ENCODE measurements at places on chromosomes 16 and 17.
A peak's percentile ranks its signal among the peaks of the same experiment; 100 is the strongest.

- no peaks in the 10 kb centered on the region for H3K4me1 ChIP-seq
- no peak overlapping the region for H3K4me3 ChIP-seq
- H3K27me3 ChIP-seq, result no peaks in the 10 kb centered on the region
- DNase-seq, result no peak
- H3K27ac ChIP-seq, result no peak overlapping the region
- H3K36me3 ChIP-seq, result no peaks in the 10 kb centered on the region
Observed at GRCh38 chr16:10103118-10103517, 79.1 kb downstream of the GRIN2A start.

- H3K36me3 ChIP-seq, result peaks cover 6% of the 10 kb centered on the region
- H3K27ac ChIP-seq, result no peak overlapping the region
- H3K4me3 ChIP-seq, result no peak overlapping the region
Observed at GRCh38 chr17:64515419-64515818, 8.6 kb downstream of the CEP95 start.

- H3K4me3 ChIP-seq, result no peak overlapping the region
- no peak for DNase-seq
- H3K27me3 ChIP-seq, result no peaks in the 10 kb centered on the region
- no peak overlapping the region for H3K27ac ChIP-seq
- no peaks in the 10 kb centered on the region for H3K36me3 ChIP-seq
- H3K4me1 ChIP-seq, result no peaks in the 10 kb centered on the region
Observed at GRCh38 chr17:14986127-14986526, 279.0 kb downstream of the PMP22 start.

- peaks cover 6% of the 10 kb centered on the region for H3K36me3 ChIP-seq
- no peaks in the 10 kb centered on the region for H3K4me1 ChIP-seq
- no peak for DNase-seq
- no peak overlapping the region for H3K27ac ChIP-seq
- H3K4me3 ChIP-seq, result no peak overlapping the region
Observed at GRCh38 chr16:80973991-80974390, 32.7 kb downstream of the CMC2 start.

DNA sequence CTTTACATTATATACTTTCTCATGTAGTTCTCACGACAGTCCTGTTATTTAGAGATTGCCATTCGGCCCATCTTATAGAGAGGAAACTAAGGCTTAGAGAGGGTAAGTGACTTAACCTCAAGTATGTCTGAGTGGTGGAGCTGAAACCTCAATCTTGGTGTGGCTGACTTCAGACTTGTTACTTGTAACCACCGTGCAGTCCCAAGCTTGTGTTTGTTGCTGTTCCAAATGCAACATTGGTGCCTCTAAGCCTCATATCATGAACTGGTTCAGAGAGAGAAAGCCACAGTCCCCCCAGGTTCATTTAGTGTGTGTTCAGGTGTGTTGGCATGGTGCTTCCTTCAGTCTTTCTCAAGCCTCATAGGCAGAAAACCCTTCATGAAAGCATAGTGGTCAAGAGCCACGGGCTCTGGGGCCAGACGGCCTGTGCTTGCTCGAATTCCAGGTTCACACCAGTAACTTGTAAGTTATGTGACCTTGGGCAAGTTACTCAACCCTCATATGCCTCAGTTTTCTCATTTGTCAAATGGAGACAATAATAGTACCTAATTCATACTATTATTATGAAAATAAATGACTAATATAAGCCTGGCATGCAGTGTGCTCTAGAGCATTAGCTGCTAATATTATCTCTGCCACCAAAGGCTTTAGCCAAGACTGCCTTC lies 39.9 kb downstream of the CDH1 start:
- no peak overlapping the region for H3K27ac ChIP-seq
- H3K36me3 ChIP-seq, result no peaks in the 10 kb centered on the region
- peaks cover 1% of the 10 kb centered on the region for H3K27me3 ChIP-seq

DNA sequence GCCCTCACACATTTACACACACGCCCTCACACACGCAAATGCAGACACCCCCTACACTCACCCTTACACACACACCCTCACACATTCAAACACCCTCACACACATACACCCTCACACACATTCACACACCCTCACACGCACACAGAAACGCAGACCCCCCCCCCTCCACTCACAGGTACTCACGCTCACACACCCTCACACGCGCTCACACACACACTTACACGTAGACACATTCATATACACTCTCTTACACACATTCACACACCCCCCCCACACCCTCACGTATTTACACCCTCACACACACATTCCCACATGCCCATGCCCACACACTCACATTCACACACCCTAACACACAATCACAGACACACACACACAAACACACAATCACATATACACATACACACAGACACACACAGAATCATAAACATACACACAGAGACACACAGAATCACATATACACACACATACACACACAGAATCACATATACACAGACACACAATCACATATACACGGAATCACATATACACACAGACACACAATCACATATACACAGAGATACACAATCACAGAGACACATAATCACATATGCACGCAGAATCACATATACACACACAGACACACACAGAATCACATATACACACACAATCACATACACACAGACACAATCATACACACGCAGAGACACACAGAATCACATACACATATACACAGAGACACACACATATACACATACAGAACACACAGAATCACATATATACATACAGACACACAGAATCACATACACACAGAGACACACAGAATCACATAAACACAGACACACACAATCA lies 250.1 kb upstream of the RPL38 start:
- no peaks in the 10 kb centered on the region for H3K36me3 ChIP-seq
- no peak overlapping the region for H3K4me3 ChIP-seq
- no peaks in the 10 kb centered on the region for H3K4me1 ChIP-seq

- DNase-seq, result no peak
- no peaks in the 10 kb centered on the region for H3K4me1 ChIP-seq
- no peak overlapping the region for H3K4me3 ChIP-seq
- no peak overlapping the region for H3K27ac ChIP-seq
Observed at GRCh38 chr17:62818526-62818925, 10.4 kb upstream of the MARCHF10 start.

GRCh38 chr17:62825182-62825581 lies 17.1 kb upstream of the MARCHF10 start:
- H3K27me3 ChIP-seq, result no peaks in the 10 kb centered on the region
- H3K4me3 ChIP-seq, result no peak overlapping the region
- DNase-seq, result no peak
- H3K27ac ChIP-seq, result no peak overlapping the region
- no peaks in the 10 kb centered on the region for H3K36me3 ChIP-seq

GRCh38 chr16:58500430-58501241 lies 693 bp downstream of the NDRG4 start:
- DNase-seq, result no peak
- no peaks in the 10 kb centered on the region for H3K4me1 ChIP-seq
- peaks cover 46% of the 10 kb centered on the region for H3K27me3 ChIP-seq

DNA sequence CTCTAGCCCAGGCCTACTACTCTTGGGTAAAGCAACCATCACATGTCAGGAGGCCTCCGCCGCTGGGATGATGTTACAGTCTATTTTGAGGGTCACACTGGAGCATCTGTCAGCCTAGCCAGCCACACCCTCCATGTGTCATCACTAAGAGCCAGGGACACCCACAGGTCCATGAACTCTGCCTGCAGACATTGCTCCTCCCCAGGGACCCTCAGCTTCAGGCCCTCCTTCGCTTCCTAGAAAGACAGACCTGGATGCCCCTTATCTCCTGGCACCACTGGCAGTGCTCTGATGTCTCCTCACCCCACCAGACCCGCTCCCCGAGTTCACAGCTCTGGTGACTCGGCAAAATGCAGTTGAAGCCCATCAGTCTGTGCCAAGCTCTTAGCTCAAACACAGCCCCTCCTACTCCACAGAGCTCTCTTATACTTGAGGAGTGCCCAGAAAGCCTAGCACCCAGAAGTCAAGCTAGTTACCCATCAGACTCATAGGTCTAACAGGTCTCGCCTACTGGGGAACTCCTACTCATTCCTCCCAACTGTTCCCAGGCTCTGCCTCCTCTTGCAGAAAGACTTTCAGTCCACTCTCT lies 5.9 kb downstream of the RANBP10 start:
- DNase-seq, result no peak
- H3K4me3 ChIP-seq, result no peak overlapping the region
- peaks cover 54% of the 10 kb centered on the region for H3K36me3 ChIP-seq
- no peaks in the 10 kb centered on the region for H3K27me3 ChIP-seq

GRCh38 chr16:78925083-78925767 lies 675.3 kb downstream of the MAF start:
- no peak overlapping the region for H3K4me3 ChIP-seq
- DNase-seq, result peak; percentile 53
- H3K4me1 ChIP-seq, result no peaks in the 10 kb centered on the region
- no peaks in the 10 kb centered on the region for H3K27me3 ChIP-seq
- H3K36me3 ChIP-seq, result no peaks in the 10 kb centered on the region

All from small intestine (tissue), 16 donors.